ENCODE measurements at places on chromosomes 3 and 15. TPM values are rescaled to one million over a fixed set of nuclear protein-coding genes. Genes with fewer than 3 reads are reported as not detected.

- no peak for DNase-seq
These were observed 31.9 kb upstream of the CFAP161 start for GRCh38 chr15:81101894-81102815.

GRCh38 chr3:46463868-46464241 lies 850 bp downstream of the LTF start:
- no peak for DNase-seq

The RAB11A gene
- total RNA-seq = 334 TPM

DNA sequence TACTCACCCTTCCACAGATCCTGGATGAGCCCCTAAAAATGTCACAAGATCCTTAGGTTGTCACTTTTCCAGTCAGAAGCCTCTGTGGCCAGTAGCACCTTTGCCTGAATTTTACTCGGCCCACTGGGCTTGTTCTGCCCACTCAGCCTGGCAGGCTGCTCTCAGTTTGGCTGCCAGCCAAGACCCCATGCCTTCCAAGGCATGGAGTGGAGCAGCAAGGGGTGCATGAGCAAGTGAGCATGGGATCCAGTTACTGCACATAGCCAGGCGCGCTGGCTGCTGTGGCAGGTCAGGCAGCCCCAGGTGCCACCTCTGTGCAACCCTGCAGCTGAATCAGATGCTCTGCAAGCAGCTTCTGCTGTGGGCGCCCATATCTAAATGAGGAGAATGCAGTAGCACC lies 79.3 kb downstream of the CGGBP1 start:
- no peak for DNase-seq

- DNase-seq = no peak
These were observed 84.5 kb downstream of the CACNA2D3 start for GRCh38 chr3:54206874-54207273.

DNA sequence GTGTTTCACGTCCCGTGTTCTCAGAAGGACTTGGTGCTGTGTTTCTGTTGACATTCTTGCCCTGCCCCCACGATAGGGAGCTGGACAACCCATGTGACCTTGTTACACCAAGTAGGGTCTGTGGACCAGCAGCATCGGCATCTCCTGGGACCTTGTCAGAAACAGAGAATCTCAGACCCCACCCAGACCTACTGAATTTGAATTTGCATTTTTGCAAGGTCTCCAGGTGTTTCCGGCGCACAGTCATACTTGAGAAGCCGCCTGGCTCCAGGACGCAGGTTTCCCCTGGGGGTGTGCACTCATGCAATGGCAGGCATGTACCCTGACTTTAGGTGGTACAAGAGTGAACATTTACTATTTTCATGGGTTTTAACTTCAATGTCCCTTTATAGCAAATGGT lies 117.9 kb downstream of the TLE3 start:
- DNase-seq = peak; percentile 32

GRCh38 chr15:99131441-99132023 lies 26.7 kb downstream of the SYNM start:
- no peak for DNase-seq

DNA sequence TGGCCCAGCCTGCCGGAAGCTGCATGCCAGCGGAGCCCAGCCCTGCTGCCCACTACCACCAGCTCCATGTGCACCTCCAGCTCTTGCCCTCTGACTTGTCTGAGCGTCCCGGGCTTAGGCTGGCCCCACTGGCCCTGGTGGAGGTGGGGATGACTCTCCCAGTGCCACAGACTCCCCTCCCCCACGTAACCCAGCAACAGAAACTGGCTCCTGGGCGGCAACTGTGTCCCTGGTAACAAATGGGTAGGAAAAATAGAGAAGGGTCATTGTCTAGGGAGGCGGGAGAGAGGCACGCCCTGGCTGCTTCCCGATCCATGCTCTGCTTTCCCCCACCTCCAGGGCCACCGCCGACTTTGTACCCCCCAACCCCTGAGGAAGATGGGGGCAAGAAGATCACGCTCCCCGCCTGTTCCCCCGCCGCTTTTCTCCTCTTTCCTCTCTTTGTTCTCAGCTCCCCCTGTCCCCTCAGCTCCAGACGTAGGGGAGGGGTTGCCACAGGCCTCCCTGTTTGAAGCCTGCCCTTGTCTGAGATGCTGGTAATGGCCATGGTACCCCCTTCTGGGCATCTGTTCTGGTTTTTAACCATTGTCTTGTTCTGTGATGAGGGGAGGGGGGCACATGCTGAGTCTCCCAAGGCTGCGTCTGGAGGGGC lies 10.8 kb upstream of the SEMA3B start:
- no peak for DNase-seq

- no peak for DNase-seq
These were observed 781.5 kb downstream of the TBL1XR1 start for GRCh38 chr3:176415661-176416295.

The CHRD gene
- total RNA-seq = 2.6 TPM

- DNase-seq = peak; percentile 72
These were observed 32.3 kb upstream of the AMOTL2 start for GRCh38 chr3:134406331-134407238.

- no peak for DNase-seq
These were observed 139.0 kb upstream of the RBMS3 start for GRCh38 chr3:29141918-29142275.

- no peak for DNase-seq
These were observed 153.2 kb upstream of the NR2F2 start for GRCh38 chr15:96177279-96177678.

DNA sequence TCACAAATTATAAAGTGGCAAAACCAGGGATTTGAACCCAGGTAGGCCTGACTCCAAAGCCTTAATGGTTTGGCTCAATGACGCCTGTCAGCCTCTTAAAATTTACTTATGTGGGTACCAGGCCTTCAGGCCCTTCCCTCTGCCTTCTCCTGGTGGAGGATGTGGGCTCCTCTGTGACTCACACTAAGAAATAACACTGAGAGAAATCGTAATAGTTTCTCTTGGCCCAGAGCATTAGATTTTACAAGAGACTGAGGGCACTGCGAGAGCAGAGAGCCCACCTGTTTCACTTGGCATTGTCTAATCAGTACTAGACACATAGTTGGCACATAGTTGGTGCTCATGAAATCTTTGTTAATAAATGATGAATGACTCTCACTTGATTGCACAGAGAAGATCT lies 505.2 kb downstream of the SHQ1 start:
- no peak for DNase-seq

The PRICKLE2 gene
- total RNA-seq = 2.6 TPM

DNA sequence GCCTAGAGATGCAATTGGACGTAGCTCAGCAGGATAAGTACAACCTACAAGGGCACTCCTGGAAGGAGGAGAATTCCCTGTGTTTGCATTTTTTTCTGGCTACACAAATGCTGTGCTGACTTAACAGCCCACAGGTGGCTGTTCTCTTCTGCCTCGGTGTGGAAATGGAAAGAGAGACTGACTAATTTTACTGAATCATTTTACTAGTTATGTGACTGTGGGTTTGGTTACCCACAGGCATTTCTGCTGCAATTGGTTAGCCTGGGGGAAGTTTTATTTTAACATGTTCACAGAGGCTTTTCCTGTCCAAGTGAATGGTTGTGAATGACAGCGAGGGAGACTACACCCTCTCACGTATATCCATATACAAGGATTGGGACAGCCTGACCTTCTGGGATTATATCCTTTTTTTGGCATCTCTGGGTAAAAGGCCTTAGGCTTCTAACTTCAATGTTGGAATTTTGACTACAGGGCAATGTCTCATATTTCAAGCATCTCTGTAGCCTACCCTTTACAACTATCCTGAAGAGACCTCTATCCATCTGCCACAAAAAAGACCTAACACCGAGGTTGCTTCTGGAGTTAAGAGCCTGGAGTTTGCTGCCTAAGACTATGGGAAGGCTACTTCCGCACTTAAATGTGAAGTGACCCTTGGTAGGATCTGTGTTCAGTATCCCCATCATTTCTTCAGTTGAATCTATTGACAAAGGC lies 67.2 kb upstream of the TP63 start:
- DNase-seq = no peak

GRCh38 chr15:35455201-35455600 lies 90.8 kb downstream of the DPH6 start:
- DNase-seq = no peak

The CHL1 gene
- 9.3 TPM for total RNA-seq

The BNC1 gene
- total RNA-seq = not detected

- DNase-seq = no peak
These were observed 31.7 kb downstream of the AKAP13 start for GRCh38 chr15:85412066-85412465.

GRCh38 chr3:146504498-146505197 lies 35.3 kb upstream of the PLSCR2 start:
- no peak for DNase-seq

- DNase-seq = no peak
These were observed 15.4 kb downstream of the TMEM44 start for GRCh38 chr3:194617827-194618226.

The SUCNR1 gene
- total RNA-seq = 0.15 TPM

The TERC gene
- total RNA-seq = not detected

DNA sequence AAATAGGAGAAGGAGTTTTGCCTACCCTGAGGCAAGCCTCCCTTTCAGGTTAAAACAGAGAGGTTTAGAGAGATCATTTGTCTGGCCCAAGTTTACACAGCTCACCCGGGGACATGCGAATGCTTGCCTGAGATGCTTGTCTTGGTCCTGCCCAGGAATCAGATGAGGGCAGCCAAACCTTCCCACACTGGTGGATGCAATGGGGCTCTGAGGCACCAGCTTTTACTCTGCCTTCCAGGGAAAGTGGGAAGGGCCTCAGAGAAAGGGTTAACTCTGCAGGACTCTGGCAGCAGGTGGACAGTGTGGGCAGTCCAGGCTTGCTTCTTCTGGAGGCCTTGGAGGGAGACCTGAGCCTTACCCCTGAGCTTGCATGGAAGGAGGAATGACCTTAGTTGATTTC lies 90.0 kb downstream of the LRRK1 start:
- DNase-seq = no peak

The GP5 gene
- not detected for total RNA-seq

DNA sequence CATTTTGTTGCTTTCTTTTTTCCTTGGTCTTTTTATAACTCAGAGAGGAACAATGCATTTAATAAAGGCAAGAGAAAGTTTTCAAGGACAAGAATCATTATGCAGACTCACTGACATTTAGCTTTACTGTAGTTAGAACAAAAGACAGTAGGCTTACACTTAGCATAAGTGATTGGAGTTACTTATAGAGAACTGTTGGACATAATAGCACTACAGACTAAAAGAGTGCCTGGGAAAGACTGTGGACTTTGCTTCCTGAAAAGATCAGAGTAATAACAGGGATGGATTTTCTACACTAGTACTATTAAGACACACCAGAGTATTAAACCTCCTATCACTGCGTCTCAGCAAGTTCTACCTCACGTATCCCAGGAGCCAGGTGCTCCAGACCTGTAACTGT lies 39.3 kb upstream of the SPRED1 start:
- DNase-seq = no peak

- no peak for DNase-seq
These were observed 235.3 kb downstream of the ABHD5 start for GRCh38 chr3:43926055-43926454.

The GOLGA8O gene
- 0.85 TPM for total RNA-seq

- DNase-seq = no peak
These were observed 2.1 kb upstream of the RHOV start for GRCh38 chr15:40875991-40876730.

DNA sequence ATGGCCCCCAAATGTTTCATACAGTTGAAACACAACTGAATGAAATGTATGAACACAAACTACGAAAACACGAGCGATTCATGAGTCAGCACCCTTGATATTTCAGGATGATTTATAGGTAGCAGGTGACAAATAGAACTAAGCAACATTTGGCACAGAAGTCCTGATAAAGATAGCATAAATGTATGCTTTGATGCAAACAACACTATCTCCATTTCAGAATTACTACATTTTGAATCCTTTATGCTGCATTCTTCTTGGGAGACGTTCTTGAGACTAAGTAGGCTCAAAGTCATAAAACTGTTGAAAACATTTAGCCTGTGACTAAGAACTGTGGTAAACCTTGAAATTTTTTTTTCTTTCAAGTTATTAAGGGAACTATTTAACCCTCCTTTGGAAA lies 200.3 kb upstream of the ICE2 start:
- no peak for DNase-seq

The XYLB gene
- 18.0 TPM for total RNA-seq

DNA sequence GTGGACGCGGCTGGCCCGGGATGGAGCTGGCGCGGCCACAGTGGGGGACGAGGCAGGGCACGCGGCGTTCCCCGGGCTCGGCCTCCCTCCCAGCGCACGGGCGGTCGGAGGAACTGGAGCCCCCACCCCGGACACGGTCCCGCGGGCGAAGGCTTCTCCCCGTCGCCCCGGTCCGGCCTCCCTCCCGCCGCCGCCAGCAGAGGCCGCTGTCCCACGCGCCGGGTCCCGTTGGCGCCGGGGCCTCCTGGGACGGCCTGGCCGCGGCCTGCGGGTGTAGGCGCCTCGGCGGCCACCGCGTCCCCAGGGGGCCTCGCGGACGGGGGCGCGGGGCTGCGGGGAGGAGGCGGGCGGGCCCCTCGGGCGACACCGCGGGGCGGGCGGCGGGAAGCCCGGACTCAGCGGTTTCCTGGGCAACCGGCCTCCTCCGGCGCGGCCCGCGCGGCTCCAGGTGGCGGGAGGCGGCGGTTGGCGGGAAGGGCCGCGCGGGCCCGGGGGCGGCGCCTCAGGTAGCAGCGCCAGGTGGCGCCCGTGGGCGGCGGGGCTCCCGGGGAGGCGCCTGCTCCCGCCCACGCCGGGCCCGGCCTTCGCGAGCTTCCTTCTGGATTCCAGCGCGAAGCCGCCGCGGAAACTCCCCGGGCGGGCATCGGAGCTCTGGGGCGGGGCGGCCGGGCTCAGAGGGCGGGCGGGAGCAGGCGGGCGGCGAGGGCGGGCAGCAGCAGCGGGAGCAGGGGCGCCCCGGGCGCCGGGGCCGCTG lies 26.7 kb downstream of the MELTF start:
- peak; percentile 85 for DNase-seq

The ALS2CL gene
- total RNA-seq = 58.9 TPM

- DNase-seq = no peak
These were observed 1059.2 kb downstream of the OTOL1 start for GRCh38 chr3:162555761-162556160.

- DNase-seq = no peak
These were observed 25.6 kb upstream of the TCF12 start for GRCh38 chr15:56892659-56893363.

The MESP2 gene
- 1.0 TPM for total RNA-seq

DNA sequence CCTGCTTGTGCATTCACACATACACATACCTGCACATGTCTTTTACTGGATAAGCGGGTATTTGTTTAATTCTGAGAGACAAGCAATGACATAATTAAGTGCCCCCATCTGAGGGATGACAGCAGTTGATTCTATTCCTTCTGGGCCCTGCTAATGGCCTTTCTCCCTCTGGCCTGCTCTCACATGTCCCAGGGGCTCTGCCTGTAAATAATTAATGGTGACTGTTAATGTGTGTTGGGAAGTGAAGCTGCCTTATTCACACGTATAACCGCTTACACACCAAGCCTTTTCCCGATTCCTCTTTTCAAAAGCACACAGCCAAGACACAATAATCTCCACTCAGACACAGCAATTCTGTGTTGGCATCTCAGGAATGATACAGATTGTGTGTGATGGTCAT lies 47.8 kb downstream of the LRRK1 start:
- DNase-seq = no peak

DNA sequence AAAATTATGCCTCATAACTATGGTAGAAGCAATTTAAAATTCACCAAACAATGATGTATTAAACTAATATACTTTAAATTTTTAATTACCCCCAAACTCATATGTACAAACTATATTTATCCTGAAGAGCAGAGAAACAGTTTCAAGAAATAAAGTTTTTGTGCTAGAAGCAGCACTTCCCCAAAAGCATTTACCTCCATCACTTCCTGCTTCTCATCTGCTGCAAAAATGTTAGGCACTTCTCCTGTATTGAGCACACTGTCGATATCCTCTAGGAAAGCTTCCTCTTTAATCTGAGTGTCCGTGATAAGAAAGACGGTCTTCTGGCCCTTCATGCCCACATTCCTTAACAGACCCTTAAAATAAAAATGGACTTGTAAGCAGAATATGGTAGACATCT lies 101.5 kb upstream of the ASB14 start:
- DNase-seq = no peak

All from left colon (tissue), 2 donors.